ENCODE measurements at places on chromosomes 3 and 15. TPM values are rescaled to one million over a fixed set of nuclear protein-coding genes. Genes with fewer than 3 reads are reported as not detected.

GRCh38 chr15:80997692-80998091 lies 3.0 kb upstream of the TLNRD1 start:
- DNase-seq, result no peak

DNA sequence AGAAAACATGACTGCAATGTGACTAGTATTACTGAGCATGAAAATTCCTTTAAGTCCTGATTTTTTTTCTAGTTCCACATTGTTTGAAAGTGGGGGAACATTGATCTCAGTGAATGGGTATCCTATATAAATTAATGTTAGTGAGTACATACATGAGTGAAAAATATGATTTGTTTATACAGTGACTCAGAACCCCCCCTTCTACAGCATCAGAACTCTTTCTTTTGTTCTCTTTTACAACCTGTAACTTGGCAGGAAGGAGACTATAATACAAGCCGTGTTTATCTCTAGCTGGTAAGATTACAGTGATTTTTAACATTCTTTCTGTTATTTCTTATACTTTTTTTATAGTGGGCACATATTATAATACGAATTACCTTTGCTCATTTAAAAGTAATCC lies 384.7 kb downstream of the PDCD6IP start:
- no peak for DNase-seq

STAB1 gene
- under 0.01 TPM for total RNA-seq

INKA1 gene
- 11.0 TPM for total RNA-seq

- peak; percentile 39 for DNase-seq
Measured at GRCh38 chr15:65869954-65870871, 922 bp downstream of the RAB11A start.

DNA sequence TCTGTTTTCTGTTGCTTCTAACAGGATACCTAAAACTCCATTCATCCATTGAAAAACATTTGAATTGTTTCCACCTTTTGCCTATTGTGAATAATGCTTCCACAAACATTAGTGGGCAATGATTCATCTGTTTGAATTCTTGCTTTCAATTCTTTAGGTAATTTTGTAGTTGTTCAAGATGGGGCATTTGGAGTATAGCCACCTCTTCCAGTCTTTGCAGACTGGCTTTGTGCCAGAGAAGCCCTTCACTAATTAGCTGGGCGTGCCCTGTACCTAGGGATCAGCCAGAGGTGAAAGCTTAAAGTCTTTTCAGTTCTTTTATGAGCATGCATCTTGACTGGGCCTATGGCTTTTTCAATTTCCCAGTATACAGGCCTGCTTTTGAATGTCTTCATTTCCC lies 10.9 kb downstream of the RTP1 start:
- DNase-seq, result no peak

GRCh38 chr3:81585937-81586336 lies 175.5 kb downstream of the GBE1 start:
- no peak for DNase-seq

PIERCE2 gene
- total RNA-seq, result 1.3 TPM

- no peak for DNase-seq
Measured at GRCh38 chr15:94253742-94254141, 22.4 kb downstream of the MCTP2 start.

CCDC54 gene
- total RNA-seq, result not detected

- DNase-seq, result no peak
Measured at GRCh38 chr3:59904296-59904695, 854.5 kb upstream of the CFAP20DC start.

IGSF11 gene
- total RNA-seq, result not detected

- no peak for DNase-seq
Measured at GRCh38 chr15:48527517-48527916, 118.0 kb downstream of the FBN1 start.

GRCh38 chr3:155465664-155466063 lies 172.2 kb upstream of the STRIT1 start:
- no peak for DNase-seq

AADACL2 gene
- total RNA-seq, result not detected

THUMPD3 gene
- total RNA-seq, result 50.1 TPM

GALNT15 gene
- 8.4 TPM for total RNA-seq

NAA50 gene
- total RNA-seq, result 140 TPM

GRCh38 chr3:22421589-22421988 lies 670.6 kb upstream of the ZNF385D start:
- no peak for DNase-seq

- no peak for DNase-seq
Measured at GRCh38 chr15:29534378-29534777, 264.8 kb upstream of the NSMCE3 start.

DNA sequence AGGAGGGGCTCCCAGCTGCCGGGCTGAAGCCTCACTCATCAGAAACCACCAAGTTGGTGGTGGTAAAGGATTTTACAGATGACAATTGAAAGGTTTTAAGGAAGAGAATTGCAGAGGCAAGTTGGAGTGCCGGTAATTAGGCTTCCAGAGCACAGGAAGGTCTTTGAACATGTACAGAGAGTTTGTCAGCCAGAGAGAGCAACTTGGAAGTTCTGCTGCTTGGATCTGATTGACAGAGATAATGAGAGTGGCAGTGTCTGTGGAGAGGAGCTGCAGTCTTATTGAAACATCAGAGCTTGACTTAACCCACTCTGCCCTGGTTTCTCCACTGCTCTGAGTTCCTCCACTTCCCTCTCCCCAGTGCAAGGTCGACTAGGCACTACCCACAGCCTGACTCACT lies 448.6 kb downstream of the EPHB1 start:
- DNase-seq, result no peak

GRCh38 chr15:92200891-92201290 lies 192.8 kb upstream of the ST8SIA2 start:
- no peak for DNase-seq

- no peak for DNase-seq
Measured at GRCh38 chr3:136547293-136547692, 204.9 kb downstream of the STAG1 start.

DNA sequence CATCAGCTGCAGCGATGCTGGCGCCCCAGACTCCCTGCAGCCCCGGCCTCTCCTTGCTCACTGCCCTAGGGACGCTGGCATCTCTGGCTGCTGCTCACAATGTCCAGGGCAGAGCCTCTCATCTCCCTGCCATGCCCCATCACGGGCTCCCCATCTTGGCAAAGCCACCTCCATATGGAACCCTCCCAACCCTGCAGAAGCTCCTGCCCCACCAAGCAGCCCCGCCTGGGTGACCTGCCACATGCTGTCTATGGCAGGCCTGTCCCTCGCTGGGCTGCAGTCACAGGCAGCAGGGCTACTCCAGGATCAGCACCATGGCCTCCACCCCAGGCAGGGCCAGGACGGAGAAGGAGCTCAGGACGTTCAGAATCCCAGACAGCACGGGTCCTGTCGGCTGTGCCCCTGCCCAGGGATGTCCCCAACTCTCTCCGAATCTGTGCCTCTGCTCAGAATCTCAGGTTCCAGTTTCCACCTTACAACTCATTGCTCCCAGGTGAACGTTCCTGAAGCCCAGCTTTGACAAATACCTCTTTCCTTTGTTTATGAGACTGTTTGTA lies 58.4 kb downstream of the PLXNA1 start:
- no peak for DNase-seq

CDHR4 gene
- not detected for total RNA-seq

DNA sequence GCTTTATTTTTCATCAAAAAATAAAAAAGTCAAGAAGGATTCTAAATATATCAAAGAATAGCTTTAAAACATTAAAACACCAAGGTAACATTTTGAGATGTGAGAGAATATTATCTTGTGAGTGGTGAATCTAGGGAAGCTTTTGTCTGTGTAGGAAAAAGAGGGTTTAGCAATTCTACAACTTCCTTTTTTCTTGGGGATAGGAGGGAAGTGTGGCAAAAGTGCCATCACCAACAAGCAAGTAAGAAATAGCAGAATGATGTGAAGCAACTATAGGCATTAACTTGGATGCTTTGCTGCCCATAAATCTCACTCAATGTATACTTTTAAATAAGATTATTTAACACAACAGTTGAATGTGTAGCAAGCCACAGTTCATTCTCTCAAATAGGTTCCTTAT lies 57.8 kb upstream of the SUCLG2 start:
- DNase-seq, result no peak

DNA sequence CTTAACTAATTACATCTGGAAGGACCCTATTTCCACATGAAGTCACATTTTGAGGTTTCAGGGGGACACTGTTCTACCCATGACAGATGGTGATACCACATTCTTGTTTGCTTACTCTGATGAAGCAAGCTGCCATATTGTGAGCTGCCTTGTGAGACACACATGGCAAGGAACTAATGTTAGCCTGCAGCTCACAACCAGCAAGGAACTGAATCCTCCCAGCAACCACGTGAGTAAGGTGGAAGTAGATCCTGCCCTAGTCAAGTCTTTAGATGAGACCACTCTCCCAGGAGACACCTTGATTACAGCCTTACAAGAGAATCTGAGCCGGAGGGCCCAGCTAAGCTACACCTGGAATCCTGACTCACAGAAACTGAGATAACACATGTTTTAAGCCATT lies 160.1 kb downstream of the PDE8A start:
- no peak for DNase-seq

SQOR gene
- 81.6 TPM for total RNA-seq

SLC12A8 gene
- 33.2 TPM for total RNA-seq

SLC6A1 gene
- not detected for total RNA-seq

GRCh38 chr3:131972550-131972949 lies 62.3 kb downstream of the CPNE4 start:
- no peak for DNase-seq

- peak; percentile 54 for DNase-seq
Measured at GRCh38 chr3:72738752-72739530, 109.3 kb downstream of the SHQ1 start.
